ENCODE measurements at places on chromosomes 13 and 19.

- DNase-seq, result no peak
These were observed 282.4 kb downstream of the MYO16 start for GRCh38 chr13:108911807-108912206.

GRCh38 chr19:49869009-49869483, 1.7 kb upstream of the PNKP start:
- DNase-seq, result no peak

GRCh38 chr19:49362048-49362928, at the start of gene TEAD2:
Gene TEAD2, minus strand, starts transcription at chr19:49362416. Its CDS starts 2,341 bp downstream, at chr19:49360075.
- DNase-seq, result no peak

DNA sequence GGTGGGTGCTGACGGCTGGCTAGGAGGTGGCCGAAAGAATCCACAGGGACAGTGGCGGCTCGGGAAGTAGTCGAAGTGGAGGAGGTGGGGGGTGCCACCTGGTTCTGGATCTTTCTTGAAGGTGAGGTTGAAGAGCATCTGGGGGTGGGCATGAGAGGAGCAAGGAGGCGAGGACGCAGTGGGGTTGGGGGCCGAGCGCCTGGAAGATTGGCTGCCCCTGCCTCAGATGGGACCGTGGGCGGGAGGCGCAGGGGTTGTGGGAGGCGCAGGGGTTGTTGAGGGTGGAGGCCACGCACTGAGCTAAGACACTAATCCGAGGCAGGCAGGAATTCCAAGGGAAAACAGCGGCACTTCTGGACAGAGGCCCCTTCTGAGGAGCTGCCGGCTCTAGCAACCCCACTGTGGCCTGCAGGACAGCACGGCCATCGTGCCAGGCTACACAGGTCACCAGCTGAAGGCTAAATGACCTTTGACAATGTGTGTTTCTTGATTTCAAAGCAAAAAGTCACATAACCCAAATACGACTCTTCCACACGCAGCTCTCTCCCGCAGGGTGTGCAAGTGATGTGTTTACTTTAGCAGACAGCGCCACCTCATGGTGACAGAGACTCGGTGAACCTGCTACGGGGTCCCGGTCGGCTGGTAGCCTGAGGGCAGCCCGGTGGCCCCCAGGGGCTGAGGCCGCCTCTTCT, 44.1 kb upstream of the RANBP3 start:
- DNase-seq, result peak; percentile 44

GRCh38 chr13:98368019-98368418, 190.9 kb upstream of the RNF113B start:
- DNase-seq, result no peak

DNA sequence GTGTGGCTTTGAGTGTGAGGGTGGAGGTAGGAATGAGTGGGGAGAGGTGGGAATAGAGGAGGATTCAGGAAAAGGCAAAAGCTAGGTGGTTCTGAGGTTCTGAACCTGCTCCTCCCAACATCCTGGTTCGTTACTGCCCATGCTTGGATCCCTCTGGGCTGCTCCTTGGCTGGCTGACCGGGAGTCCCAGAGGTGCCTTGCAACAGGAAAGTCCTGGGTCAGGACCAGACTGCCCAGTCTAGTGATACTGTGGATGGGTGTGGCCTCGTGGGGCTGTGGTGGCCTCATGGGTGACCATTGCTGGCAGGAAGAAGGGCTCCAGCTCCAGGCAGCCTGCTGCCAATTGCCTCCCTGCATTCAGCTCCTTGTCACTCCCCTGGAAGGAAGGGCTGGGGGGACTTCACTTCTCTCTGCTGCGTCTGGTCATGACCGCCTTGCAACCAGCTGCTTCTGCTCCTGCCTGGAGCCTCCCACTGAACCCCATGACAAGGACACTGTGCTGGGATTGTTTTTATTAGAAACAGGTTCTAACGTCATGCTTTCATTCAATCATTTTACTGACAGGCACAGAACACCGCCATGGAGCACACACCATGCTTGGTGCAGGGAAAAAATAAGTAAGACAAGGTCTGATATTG, 61.5 kb upstream of the UBL3 start:
- no peak for DNase-seq

- DNase-seq, result no peak
These were observed 1.4 kb downstream of the CAPN12 start for GRCh38 chr19:38742906-38743305.

- no peak for DNase-seq
These were observed 10.6 kb upstream of the RETN start for GRCh38 chr19:7658219-7658686.

DNA sequence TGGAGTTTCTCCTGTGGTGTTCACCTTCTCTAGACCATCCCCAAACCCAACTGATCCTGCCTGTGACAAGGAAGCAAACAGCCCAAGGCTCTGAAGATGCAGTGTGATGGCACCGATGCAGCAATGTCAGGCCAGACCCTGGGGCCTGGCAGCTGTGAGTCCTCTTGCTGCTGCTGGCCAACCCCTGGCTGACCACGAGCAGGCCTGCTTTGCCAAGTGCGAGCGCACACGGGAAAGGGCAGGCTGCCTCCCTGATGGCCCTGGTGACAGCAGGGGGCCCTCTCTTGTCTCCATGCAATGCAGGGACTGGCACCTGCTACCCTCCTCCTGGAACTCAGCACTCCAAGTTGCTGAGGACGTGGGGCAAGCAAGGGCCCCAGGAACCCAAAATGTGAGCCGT, 5.4 kb upstream of the VSTM2B start:
- no peak for DNase-seq

GRCh38 chr19:10201176-10201575, 6.4 kb upstream of the DNMT1 start:
- no peak for DNase-seq

DNA sequence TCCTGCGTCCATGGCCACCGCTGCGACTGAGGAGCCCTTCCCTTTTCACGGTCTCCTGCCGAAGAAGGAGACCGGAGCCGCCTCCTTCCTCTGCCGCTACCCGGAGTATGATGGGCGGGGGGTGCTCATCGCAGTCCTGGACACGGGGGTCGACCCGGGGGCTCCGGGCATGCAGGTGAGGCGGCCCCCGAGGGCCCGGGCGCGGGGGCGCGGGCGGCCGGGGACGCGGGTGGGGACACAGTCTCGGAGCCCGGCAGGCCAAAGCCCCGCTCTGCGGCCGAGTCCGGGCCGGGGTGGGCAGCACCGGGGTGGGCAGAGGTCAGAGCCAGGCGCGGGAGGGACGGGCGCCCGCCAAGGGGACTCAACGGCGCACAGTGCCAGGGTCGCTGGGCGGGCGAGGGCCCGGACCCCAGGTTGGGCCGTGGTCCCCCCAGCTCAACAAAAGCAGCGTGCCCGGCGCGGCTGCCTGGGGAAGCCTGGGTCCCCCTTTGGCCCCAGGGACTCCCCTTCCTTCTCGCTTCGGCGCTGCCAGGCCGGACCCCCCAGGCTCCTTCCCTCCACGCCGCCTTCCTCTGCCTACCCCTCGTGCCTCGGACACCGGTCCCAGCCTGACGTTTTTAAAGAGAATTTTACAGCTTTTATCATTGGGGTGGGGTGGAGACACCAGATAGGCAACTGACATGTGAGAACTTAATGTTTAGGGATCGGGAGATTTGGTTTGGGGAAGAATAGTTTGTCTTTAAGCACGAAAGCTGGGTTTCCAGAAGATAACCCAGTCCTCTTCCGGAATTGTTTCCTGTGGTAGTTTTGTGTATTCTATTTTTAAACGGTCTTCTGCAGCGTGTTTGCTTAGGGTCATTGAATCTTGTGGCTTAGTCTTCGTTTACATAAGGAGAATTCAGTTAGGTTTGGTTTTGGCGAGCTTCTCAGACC, 509 bp downstream of the TPP2 start:
- no peak for DNase-seq

- no peak for DNase-seq
These were observed 6.7 kb upstream of the MYCBP2 start for GRCh38 chr13:77333594-77333993.

GRCh38 chr13:35781036-35782000, 304.8 kb upstream of the MAB21L1 start:
- no peak for DNase-seq

DNA sequence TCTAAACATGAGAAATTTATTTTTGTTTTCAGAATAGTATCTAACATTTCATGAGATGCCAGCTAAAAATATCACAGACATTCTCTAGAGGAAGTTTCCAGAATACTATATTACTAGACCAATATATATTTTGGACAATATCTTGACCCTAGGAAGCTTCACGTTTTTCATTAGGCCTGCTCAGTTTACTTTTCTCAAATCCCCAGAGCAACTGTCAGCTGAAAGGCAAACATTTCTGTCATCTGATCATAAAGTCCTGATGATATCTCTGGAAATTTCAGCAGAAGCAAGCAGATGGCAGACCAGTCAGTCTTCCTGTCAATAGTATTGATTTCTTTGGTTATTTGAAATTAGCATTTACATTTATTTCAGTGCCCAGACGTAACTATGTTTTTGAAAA, 4.0 kb downstream of the POSTN start:
- DNase-seq, result no peak

- DNase-seq, result no peak
These were observed 471.7 kb downstream of the EFNB2 start for GRCh38 chr13:106063591-106064313.

GRCh38 chr19:1488282-1488601, 1.9 kb downstream of the PCSK4 start:
- DNase-seq, result no peak

DNA sequence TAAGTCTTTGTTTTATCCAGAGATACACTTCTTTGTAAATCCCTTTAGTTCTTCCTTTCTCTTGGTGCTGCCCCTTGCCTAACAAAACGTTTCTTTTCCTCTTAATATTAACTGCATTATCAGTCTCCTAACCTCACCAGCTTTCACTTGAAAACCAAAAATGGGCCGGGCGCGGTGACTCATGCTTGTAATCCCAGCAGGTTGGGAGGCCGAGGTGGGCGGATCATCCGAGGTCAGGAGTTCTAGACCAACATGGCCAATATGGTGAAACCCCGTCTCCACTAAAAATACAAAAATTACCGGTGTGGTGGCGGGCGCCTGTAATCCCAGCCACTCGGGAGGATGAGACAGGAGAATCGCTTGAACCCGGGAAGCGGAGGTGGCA, 329.8 kb upstream of the MIR17HG start:
- DNase-seq, result no peak

DNA sequence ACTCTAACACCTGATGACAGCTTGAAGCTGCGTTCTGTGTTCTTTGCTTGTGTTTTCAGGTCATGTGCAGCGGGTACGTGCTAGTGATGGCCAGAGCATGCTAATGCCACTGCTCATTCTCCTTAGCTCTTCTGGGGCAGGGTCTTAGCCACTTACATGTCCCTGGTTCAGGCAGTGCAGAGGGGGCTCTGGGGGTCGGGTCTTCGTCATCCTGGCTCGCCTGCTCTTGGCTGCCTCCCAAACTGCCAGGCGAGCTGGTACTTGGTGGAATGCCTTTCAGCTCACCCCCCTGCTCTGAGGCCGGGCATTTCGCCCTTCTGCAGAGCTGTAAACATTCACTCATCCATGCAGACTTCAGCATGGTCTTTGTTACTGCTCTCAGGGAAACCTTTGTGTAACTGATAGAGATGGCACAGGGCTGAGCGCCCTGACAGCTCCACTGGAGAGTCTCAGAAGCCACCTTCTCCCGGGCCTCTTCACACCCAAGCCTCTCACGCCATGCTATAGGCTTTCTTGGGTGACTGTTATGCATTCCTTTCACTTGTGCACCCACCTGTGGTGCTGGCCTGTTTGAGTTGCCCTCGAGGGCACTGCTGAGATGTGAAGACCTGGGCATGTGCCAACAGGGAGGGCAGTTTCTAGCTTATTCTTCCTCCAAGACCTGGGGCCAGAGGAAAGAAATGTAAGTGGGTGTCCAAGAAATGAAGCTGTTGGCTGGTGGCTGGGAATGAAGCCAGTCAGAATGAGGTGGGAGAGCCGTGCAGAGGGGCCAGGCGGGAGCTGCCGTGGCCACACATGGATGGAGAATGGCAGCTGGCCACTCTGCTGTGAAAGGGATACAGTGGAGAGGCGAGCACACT, 24.4 kb downstream of the FAM124A start:
- DNase-seq, result no peak

- DNase-seq, result no peak
These were observed 31.2 kb upstream of the KL start for GRCh38 chr13:32984857-32985626.

GRCh38 chr13:23159760-23160637, 20.8 kb upstream of the SGCG start:
- no peak for DNase-seq

GRCh38 chr19:50158577-50158976, 4.5 kb downstream of the IZUMO2 start:
- no peak for DNase-seq

GRCh38 chr13:59332966-59333365, 830.8 kb downstream of the DIAPH3 start:
- no peak for DNase-seq

- no peak for DNase-seq
These were observed at the start of gene SMIM17 for GRCh38 chr19:56642711-56643459. Gene SMIM17, plus strand, starts transcription at chr19:56643159. Its CDS starts 2,509 bp downstream, at chr19:56645668.

DNA sequence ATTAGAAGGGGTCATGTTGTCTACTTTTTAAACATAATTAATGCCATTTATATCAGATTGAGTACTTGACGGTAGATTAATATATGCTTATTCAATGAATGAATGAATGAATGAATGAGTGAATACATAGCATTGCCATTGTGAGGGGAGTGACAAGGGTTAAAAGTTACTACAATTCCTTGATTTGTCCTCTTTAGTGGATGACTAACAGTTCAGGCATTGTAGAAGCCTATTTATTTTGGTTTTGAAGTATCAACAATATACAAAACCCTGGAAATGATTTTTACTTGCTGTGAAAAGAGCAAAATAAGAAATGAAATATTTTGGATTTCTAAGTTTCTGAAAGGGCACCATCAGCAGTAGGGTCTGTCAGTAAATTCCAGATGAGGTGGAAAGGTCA, 122.7 kb downstream of the CYSLTR2 start:
- DNase-seq, result no peak
